Left lung (tissue), 14 donors: ENCODE measurements at places on chromosomes 1 and 21.

- DNase-seq = no peak
These were observed 3.8 kb upstream of the CA6 start for GRCh38 chr1:8941906-8942305.

- DNase-seq = no peak
These were observed 267.9 kb downstream of the PLA2G4A start for GRCh38 chr1:187096689-187097088.

DNA sequence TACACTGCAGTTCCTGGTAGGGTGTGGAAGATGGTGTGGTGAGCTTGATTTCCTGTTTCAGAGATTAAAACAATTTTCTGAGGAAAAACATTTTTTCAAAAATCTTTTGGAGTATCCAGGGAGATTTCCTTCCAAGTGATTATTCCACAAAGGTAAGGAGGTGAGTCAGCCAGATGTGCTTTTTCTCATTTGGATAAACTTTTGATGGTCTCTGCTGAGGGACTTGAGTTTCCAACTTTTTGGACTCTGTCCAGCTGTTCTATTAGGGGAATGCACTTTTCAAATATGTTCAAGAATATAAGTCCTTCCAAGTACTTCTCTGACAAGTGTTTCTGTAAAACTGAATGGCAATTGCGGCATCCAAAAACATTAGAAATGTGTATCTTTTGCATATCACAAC, 628.8 kb upstream of the ADAMTS5 start:
- peak; percentile 2 for DNase-seq

DNA sequence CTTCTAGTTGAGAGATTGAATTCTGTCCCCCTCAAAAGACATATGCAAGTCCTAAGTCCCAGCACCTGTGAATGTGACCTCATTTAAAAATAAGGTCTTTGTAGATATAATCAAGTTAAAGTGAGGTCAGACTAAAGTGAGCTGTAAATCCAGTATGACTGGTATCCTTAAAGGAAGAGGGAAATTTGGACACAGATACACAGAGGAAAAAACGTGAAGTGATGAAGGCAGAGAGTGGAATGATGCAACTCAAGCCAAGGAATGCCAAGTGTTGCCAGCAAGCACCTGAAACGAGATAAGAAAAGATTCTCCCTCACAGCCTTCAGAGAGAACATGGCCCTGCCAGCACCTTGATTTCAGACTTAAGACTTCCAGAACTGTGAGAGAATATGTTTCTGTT, 444.7 kb upstream of the VAMP3 start:
- no peak for DNase-seq

DNA sequence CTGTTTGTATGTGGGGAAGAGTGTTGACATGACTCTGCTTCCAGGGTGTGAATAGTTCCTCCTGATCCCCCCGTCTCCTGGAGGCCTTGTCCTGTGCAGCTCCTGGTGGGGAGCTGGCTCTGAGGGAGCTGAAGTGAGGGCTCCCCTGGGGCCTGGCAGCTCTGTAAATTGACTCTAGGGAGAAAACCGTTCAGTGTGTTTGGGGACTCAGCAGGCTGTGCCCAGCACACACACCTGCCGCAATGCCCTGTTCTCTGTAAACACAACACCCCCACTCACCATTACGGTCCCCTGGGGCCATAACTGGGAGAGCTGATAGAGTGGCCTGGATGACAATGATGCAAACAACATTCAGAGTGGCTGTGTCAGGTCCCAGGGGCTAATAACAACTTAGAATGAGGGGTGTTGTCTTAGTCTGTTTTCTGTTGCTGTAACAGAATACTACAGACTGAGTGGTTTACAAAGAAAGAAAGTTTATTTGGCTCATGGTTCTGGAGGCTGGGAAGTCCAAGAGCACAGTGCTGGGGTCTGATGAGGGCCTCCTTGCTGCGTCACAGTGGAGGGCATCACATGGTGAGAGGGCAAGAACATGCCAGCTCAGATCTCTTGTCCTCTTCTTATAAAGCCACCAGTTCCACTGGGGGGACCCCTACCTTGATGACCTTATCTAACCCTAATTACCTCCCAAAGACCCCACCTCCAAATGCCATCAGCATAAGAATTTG, 15.3 kb downstream of the ADORA1 start:
- no peak for DNase-seq

GRCh38 chr1:246113555-246114095, 393.5 kb downstream of the SMYD3 start:
- no peak for DNase-seq

GRCh38 chr21:38683222-38683621, 122.5 kb upstream of the ETS2 start:
- no peak for DNase-seq

- DNase-seq = no peak
These were observed 29.0 kb downstream of the ATP2B4 start for GRCh38 chr1:203655671-203656070.

GRCh38 chr21:41419921-41420862, 5.8 kb upstream of the MX1 start:
- DNase-seq = peak; percentile 92

GRCh38 chr1:244968471-244968871, 104.1 kb upstream of the HNRNPU start:
- peak; percentile 27 for DNase-seq

DNA sequence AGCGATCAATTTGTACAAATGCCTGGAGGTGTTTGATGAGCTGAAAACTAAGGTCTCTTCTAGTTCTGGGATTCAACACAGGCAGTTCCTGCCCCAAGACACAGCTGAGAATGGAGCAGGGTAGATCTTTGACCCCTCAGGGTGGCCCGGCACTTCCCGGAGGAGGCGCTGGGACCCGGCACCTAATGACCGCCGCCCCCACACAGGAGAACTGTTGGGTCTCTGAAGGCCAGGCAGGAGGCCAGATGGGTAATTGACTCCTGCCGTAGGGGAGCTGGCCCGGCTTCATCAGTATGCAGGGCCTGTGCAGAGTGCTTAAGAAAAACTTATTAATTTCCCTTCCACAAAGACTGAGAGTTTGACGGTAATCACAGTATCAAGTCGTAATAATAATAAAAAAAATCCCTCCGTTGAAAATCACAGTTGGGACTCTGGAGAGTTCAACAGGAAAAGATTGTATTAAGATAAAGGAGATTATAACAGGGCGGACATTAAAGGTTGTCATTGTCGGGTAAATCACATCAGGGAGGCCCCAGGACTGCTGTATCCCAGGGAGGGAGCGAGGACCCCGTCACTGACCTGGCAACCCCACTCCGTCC, 51.7 kb downstream of the UBIAD1 start:
- DNase-seq = no peak

DNA sequence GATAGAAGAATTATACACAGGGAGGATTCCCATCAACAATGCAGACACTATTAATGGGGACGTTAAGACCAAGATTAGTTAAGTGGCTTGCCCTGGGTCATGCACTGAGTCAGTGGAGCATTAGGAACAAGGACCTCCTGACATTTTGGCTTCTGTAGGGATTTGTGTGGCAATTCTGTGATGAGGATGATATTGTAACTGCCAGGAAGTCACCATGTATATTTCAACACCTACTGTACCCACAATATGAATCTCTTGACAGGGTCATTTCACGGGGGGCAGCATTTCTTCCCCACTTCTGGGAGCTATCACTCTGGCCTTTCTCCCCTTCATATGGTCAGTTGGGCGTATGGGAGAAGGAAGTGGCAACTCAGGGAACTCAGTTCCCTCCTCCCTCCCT, 134.9 kb downstream of the RUNX1 start:
- DNase-seq = no peak

DNA sequence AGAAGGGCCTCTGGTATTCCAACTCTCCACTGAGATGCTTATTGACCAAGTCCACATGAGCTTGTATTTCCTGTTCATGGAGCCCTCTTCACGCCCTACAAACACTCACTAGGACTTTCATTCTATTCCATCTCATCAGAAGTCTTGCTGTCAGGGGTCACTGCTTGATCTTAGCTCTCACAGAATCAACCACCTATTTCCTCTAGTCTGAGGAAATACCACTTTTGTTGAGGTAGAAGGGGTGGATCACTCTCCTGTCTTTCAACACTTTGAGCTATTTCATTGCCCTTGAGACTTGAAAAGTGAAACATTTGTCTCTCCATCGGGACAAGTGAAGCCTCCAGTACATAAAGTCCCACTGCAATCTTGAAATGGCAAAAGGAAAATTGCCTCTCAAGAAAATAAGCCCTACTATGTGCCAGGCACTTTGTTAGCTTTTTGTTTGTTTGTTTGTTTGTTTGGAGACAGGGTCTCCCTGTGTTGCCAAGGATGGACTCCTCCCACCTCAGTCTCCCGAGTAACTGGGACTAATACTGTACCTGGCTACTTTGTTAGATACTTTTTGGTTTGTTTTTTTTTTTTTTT, 19.8 kb upstream of the FAM110D start:
- no peak for DNase-seq

DNA sequence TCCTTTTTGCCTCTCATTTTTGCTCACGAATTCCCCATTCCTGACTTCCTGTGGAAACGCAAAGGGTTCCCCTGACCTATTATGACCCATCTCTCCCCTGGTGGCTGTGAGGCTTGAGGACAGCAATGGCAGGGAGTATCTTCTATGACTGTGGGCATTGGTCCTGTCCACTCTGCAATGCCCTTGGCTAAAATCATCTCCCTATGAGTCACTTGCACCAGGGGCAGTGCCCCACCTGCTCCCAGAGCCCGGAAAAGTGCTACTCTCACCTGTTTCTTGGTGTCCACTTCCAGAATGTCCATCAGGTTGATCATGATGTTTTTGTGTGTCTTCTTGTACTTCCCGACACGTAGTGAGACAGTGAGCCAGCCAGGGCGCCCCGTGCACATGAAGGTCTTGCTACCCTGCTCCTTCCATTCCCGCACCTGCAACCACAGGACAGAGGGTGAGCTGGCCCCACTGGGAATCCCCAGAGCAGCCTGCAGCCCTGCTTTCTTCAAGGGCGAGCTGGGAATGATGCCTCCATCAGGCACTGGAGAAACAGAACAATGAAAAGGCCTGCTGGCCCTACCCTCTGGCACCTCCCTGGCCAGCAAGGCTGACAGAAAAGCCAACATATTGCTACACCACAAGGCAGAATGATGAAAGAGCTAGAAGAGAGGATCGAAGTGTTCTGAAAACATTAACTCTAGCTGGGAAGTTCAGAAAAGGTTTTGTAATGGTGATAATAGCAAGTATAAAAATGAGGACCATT, 3.5 kb downstream of the DHCR24 start:
- no peak for DNase-seq

GRCh38 chr21:16424331-16424751, 694.6 kb downstream of the USP25 start:
- no peak for DNase-seq

DNA sequence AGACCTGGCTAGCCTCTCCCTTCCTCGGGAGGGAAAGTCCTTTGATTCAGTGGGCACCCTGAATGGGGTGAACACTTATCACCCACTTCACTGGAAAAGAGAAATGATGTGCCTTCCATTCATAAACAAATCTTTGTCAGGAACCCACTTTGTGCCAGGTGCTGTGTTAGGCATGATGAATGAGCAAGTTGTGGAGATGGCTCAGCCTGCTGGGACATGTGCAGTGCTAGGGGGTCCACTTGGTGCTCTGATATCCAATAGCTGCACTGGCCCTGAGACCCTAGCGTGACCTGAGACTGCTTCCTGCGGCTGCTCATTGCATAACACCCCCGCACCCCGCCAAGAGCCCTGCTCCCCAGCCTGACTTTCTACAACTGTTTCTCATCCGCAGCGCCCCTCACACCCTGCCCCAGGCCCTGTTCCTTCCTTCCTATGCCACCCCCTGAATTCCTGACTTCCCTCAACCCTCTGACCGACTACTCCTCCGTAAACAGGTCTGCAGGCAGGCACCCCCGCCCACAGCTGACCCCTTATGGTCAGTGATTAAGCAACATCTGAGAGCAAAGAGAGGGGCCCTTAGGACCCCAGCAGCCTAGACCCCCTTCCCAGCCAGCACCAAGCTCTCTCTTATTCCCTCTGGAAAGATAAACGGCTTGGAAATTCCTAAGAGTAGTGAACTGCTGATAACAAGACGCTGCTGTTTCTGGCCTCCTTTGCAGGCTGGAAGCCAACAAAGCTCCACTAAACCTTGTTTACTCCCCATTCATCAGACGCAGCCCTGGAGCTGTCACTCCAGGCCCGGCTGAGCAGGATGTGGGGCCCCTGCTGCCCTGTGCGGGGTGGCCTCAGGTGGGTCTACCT, 12.9 kb downstream of the CSRP1 start:
- no peak for DNase-seq

DNA sequence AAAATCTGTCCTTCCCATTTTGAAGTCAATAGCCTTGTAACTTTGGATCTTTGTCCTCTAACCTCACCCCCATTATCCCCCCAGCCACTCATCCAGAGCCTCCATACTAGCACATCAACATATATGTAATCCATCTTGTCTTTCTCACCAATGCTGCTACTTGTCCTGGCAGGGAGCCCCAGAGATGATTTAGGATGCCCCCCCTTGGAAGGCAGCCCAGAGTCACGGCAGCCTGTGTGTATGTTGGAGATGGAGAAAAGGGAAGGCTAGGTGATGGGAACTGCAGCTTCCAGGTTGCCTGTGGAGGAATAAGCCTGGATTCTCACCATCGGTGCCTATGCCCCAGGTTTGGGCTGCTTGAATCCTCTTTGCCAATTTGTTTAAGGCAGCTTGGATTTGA, 51.7 kb upstream of the SCMH1 start:
- no peak for DNase-seq
